Vagina (tissue), 2 donors: ENCODE measurements at places on chromosomes 2 and 18. TPM values are rescaled to one million over a fixed set of nuclear protein-coding genes. Genes with fewer than 3 reads are reported as not detected.

DNA sequence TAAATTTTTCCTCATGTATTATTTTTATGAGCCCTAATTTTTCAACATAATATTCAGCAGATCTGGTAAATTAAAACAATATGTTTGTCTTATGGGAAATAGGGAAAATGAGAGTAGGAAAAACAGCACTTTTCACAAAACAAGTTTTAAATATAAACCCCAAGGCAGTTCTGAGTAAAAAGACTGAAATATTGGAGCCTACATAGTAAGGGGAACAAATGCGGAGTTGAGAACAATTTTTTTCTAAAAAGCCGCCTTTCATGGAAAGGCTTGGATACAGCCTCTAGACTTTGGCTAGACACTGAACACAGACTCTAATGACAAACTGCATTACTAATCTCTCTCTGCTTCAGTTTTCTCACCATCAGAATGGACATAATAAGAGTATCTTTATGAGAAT is 174.1 kb downstream of the NOL4 start:
- no peak overlapping the region for H3K27ac ChIP-seq
- DNase-seq, result no peak
- no peaks in the 10 kb centered on the region for H3K36me3 ChIP-seq
- no peaks in the 10 kb centered on the region for H3K4me1 ChIP-seq

DNA sequence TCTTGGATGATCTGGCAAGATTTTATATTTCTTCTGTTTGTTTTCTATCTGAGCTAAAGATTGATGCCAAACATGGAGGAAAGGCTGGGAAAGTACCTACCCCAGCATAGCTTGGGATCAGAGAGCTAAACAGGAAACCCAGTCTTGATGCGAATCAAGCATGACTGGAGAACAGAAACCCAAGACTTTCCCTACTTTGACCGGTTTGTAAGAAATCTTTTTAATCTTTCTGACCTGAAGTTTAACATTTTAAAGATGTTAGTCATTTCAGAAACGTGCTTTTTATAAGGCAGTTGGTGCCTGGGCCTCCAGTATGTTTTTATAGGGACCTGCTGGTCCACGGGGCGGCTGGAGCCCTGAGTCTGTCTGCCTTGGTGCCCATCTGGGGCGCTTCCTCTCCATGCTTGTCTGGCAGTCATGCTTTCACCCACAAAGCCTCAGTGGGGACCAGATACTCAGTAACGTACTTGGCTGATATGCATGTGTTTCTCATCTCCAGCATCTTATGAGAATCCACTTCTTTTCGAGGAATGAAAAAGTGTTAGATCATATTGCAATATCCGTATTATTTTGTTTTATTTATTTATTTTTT is 266.5 kb downstream of the PTGR3 start:
- no peaks in the 10 kb centered on the region for H3K36me3 ChIP-seq
- H3K27me3 ChIP-seq, result no peaks in the 10 kb centered on the region

DNA sequence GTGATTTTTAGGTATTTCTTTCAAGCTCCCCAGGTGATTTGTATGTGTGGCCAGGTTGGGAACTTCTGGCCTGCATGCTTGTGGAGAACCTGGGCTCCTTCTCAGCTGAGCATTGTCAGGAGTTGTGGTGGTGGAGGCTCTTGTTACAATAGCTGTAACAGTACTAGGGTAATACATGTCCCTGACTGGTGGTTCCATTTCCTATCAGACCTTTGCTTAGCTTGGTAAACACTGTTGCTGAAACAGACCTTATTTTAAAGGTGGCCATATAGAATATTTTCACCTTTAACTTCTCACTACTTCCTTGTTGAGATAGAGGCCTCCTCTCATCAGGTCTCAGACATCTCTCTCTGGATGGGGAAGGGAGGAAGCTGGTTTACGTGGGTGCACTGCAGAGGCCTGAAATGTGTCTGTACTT is 79.2 kb downstream of the SETBP1 start:
- H3K4me3 ChIP-seq, result no peak overlapping the region
- H3K36me3 ChIP-seq, result no peaks in the 10 kb centered on the region
- DNase-seq, result no peak
- H3K27me3 ChIP-seq, result no peaks in the 10 kb centered on the region
- peaks cover 20% of the 10 kb centered on the region for H3K4me1 ChIP-seq

DNA sequence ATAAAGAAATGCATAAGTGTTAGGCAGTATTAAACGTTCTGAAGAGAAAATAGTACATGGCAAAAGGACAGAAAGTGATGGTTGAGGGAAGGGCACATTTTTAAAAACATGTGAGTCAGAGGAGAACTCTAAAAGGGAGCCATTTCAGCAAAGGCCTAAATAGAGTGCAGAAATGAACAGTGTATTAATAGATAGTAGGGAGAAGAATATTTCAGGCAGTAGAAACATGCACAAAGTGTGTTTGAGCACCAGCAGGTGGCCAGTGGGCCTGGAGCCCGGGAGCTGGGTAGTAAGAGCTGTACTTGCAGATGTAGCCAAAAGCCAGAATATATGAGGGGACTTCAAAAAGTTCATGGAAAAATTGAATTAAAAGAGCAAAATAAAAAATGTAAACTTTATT is 288.1 kb upstream of the FIGN start:
- no peaks in the 10 kb centered on the region for H3K27me3 ChIP-seq
- no peak overlapping the region for H3K4me3 ChIP-seq
- no peaks in the 10 kb centered on the region for H3K36me3 ChIP-seq
- DNase-seq, result no peak
- H3K27ac ChIP-seq, result no peak overlapping the region
- H3K4me1 ChIP-seq, result no peaks in the 10 kb centered on the region

- no peak for DNase-seq
- H3K27ac ChIP-seq, result no peak overlapping the region
- H3K27me3 ChIP-seq, result no peaks in the 10 kb centered on the region
These were observed 33.2 kb upstream of the MTIF2 start for GRCh38 chr2:55302241-55302640.

HRH4 gene
- not detected for total RNA-seq

DNA sequence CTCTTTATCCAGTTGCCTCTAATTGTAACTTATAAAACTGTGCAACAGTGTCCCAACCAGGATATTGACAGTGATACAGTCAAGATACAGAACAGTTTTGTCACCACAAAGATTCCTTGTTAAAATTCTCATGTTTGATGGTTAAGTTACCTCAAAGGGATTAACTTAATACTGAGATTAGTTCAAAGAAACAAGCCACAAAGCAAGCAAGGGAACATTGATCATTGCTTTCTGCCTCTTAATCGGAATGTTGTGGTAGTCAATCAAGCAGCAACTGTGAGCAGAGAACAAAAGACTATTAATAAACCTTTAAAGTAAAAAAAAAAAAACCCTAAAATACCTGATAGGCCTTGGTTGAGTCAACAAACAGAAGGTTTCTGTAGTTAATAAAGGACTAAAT is 352.3 kb downstream of the PARD3B start:
- H3K4me3 ChIP-seq, result no peak overlapping the region
- no peaks in the 10 kb centered on the region for H3K36me3 ChIP-seq

HS1BP3 gene
- total RNA-seq, result 23.1 TPM

MATN3 gene
- total RNA-seq, result 3.9 TPM

OST4 gene
- 269 TPM for total RNA-seq

CD8B2 gene
- 0.74 TPM for total RNA-seq

DNA sequence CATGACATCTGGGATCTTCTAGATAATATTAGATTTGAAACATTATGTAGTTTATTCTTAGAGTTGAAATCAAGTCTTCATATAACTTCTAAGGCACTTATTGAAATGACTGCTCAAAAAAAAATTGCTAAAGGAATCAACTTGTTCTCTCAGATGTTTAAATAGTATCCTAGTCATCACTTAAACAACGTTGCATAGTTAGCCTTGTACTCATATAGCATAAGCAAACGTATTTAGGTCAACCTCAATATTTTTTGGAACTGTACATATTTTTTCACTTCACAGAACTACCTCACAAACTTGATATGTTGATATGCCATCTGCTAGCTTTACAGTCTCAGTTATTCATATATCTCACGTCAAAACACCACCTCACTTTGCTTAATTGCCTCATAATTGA is 47.1 kb upstream of the CREB1 start:
- H3K36me3 ChIP-seq, result no peaks in the 10 kb centered on the region
- H3K27me3 ChIP-seq, result no peaks in the 10 kb centered on the region
- H3K27ac ChIP-seq, result no peak overlapping the region
- DNase-seq, result no peak
- H3K4me1 ChIP-seq, result no peaks in the 10 kb centered on the region
